Hematopoietic multipotent progenitor cell treated with erythropoietin and hydrocortisone succinate and interleukin-3 and kit ligand, for 8 days (in vitro differentiated cells): ENCODE measurements at places on chromosomes 7 and 10.

- DNase-seq, result no peak
Observed at GRCh38 chr10:129156406-129156805, 310.6 kb upstream of the MGMT start.

DNA sequence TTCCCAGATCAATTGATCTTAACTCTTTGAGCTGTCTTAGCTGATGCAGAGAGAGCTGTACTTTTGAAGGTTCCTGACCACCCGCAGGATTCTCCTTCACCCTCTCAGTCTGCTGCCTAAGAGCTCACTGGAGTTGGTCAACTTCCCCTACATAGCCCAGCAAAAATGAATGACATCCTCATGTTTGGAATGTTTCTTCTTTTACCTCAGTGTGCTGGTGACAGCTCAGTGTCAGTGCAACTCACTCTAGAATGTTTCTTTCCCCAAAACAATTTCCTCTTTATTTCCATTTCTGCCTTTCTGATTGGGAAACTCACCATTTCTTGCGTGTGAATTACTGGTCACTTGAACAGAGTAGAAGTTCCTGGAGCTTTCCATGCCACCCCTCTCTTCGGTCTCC, 48.7 kb downstream of the LSMEM1 start:
- DNase-seq, result no peak

DNA sequence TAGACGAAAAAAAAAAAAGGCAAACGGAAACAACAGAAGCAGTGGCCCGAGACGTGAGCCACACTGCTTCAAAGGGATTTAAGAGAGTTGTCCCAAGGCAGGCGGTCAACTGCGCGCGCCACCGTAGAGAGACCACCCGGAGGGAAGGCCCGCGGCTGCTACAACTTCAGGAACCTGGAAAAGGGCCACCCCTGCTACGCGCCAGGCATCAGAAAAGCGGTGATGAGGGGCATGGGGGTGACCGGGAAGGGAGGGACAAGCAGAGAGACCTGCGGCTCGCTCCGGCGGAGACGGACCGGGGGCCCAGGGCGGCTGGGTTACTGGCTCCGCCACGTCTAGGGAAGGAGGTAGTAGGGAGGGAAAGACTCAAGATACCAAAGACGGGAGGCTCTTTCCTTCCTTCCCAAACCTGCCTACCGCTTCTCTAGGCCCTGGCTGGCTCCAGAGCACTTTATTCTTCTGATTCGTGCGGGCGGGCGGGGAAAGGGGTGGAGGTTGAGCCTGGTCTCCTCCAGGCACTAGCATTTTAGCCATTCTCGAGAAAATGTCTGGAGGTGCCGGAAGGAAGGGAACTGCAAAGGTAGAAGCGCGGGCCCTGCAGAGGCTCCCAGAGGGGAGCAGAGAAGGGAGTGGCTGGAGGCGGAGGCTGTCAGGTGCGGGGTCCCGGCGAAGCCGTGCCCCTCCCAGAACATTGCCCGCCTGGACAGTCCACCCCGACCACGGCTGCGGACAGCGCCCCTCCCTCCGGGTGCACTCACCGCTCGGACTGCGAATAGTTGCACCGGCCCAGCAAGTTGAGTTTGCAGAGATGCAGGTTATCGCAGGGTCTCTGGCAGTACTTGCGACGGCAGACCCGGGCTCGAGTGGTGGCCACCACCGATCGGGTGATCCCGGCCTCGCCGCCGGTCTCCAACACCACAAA, 993 bp downstream of the ZC3HAV1 start:
- no peak for DNase-seq

DNA sequence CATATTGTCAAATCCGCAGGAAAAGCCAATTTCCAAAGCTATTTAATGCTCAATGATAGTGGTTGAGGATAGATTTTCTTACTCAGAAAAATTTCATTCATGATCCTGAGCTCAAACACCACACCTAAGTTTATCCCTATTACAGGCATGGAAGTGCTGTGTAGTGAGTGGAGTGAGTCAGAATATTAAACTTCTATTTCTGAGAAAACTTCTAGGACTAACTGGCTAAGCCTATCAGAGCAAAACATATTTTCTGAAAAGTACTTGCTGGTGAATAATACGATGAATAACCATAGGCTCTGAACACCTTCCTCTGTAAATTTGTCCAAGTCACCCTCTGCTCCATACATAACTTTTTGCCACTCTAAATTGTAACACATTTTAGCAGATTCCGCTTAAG, 221.5 kb downstream of the SUGCT start:
- no peak for DNase-seq

- no peak for DNase-seq
Observed at GRCh38 chr10:14820775-14821154, 17.1 kb downstream of the CDNF start.

- no peak for DNase-seq
Observed at GRCh38 chr10:99444383-99445045, 14.1 kb upstream of the GOT1 start.

- no peak for DNase-seq
Observed at GRCh38 chr10:131089861-131090260, 221.7 kb downstream of the TCERG1L start.

DNA sequence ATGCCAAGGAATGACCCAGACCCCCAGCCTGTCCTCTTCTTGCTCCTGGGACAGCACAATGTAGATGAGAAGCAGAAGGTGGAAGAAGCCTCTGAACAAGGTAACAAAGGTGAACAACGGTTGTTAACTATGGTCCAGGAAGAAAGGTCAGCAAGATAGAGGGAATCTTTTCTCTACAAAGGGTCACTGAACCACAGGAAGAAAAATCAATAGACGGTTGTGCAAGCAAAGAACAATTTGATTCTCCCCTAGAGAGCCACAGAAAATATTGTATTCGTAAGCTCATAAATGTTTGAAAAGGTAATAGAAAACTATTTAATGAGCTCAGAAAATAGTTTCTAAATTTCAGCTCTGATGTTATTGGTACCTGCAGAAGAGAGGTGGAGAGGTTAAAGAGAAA, 111.3 kb downstream of the ST8SIA6 start:
- DNase-seq, result no peak

DNA sequence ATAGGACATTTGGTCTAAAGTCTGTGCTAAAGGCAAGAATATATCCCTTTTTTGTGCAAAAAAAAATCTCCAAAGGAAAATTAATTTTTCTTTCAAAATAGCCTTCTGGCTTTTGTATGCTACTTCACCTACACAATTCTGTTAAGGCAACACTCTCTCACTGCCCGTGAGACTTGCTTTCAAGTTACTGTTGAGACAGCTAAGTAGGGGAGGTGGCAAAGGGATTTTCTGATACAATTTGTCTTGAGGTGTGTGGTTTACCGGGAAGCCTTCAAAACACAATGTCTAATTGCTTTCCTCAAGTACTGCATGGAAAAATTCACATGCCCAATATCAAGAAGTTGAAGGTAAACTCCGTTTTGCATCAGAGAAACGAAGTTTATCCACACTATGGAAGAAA, 50.8 kb upstream of the RSU1 start:
- no peak for DNase-seq
